Activated naive CD4-positive, alpha-beta T cell treated with anti-CD3 and anti-CD28 coated beads, Interleukin-2, amount 50 U/mL, for 72 hours (primary cell): ENCODE measurements at places on chromosomes 2 and 18.

DNA sequence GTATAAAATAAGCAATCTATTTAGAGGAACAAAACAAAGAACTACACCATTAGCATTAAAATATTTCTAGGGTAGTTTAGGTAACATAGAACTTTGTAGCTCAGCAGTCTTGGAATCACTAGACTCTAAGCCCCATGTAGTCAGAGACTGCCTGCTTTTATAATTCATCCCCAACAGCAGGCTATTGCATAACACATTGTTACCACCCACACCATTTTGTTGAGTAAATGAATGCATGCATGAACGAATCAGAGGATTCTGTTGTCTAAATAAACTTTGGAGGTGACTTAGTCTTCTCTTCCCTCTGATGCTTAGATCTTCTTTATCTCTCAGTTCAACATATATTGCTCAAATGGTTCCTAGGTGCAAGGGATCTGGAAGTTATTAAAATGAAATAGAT lies 167.6 kb upstream of the TNP1 start:
- DNase-seq = no peak

GRCh38 chr2:179645047-179645446 lies 216.4 kb downstream of the ZNF385B start:
- no peak for DNase-seq

DNA sequence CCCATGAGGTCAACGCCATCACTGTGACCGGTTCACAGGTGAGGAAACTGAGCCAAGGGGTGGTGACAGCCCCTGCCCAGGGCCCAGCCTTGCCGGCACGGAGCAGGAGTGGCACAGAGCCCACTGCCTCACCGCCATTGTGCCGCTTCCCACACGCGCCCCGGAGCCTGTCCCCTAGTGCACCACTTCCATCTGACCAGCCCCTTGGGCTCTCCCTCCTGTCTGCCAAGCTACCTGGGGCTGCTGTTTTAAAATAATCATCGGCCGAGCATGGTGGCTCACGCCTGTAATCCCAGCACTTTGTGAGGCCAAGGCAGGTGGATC lies 49.7 kb upstream of the GLI2 start:
- no peak for DNase-seq

DNA sequence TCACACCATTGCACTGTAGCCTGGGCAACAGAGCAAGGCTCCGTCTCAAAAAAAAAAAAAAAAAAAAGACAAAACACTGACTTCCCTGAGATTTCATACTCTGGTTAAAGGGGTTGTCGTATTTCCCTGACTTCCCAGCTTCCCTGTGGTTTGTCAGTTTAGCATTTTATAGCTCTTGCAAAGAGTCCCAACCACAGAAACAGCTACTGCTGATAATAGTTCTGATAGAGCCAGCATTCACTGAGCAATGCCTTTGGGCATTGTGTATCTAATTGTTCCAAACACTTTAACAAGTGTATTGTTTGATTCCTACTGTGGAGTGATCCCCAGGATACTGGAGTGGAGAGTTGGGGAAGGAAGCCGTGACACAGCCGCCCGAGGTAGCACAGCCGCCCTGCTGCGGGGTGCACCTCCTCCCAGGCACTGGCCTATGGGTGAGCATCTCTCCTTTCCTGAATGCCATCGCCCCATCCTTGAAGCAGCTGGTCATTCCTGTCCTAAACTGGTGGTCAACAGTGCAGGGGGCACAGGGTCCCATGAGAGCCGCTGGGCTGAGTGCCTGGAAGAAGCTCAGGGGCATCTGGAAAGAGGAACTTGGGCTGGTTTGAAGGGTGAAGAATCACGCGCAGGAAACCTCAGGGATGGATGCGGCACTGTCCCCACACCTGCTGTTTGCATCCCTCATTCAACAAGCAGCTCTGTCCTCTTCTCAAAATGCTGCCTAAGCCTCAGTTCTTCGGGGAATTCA lies 81.0 kb upstream of the TMEM18 start:
- DNase-seq = no peak

DNA sequence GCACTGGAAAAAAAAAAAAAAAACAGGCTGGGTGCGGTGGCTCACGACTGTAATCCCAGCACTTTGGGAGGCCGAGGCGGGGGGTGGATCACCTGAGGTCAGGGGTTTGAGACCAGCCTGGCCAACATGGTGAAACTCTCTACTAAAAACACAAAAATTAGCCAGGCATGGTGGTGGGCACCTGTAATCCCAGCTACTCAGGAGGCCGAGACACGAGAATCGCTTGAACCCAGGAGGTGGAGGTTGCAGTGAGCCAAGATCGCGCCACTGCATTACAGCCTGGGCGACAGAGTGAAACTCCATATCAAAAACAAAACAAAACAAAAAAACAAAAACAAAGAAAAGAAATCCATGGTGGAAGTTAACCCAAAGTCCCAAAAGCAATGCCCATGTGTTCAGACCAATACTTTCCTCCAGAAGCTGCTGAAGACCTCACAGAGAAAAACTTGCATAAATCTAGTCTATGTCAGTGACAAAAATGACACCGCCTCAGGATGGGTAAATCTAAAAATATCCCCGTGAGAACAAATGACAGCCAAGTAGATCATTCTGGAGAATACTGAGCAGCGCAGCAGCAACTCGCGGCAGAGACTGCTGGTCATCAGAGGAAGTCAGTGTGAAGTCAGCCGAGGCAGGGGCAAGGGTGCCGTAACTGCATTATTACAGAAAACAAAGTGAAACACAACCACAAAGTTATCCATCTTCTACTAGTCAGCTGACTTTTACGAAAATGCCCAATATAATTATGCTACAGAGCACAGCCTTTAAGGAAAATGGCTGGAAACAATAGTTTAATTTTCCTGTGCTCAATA lies 41.0 kb downstream of the LPIN2 start:
- DNase-seq = no peak

DNA sequence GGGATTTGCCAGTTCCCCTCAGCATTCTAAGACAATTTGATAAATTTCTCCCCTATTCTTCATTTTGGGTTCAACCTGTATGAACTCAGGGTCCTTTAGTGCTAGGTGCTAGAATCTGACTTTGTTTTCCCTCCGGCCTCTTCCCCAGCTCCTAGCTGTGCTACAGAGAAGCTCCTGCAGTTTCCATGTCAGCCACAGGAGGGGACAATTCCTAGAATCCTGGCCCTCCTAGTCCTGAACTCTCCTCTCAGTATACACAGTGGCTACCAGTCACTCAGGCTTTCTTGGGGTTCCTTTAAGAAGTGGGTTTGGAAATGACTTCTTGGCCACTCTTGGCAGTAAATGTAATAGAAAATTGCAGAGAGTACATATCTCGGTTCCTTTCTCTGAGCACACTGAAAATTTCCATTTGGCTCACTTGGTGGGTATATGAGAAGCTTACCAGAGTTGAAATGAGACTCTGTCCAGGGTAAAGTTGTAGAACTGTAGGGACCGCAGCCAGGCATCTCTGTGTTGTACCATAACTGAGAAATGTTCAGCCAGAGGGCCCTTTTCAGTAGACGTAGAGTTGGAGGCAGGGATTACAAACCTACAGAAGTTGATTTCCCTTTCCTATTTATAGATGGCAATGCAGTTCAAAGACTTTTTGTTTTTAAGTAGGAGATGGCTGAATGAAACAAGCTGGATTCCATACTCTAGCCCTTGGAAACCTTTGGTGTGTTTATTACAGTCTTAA lies 5.0 kb upstream of the CHST10 start:
- DNase-seq = no peak

DNA sequence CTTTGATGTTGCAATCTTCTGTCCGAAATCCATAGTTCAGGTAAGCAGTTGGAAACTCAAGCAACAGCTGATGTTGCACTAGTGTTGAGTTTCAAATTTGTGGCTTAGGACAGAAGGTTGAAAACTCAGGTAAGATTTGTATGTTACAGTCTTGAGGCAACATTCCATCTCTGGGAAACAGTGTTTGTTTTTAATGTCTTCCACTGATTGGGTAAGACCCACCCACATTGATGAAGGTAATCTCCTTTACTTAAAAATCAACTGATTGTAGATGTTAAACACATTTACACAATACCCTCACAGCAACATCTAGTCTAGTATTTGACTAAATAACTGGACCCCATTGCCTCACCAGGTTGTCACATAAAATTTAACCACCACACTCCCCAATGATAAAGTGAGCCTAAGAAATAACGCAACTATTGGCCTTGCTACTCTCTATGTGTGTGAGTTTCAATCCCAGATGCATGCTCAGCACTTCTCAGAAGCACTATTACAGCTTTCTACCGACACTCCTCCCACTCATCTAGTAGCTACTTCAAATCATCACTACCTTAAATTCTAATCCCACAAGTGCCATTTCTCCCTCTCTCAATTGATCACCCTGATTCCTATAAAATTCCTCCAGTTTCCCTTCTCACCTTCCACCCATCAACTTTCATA lies 164.0 kb downstream of the MBD2 start:
- DNase-seq = no peak

- DNase-seq = no peak
These were observed 12.1 kb downstream of the TTL start for GRCh38 chr2:112493858-112494648.

- DNase-seq = no peak
These were observed 93.8 kb downstream of the LYPD6B start for GRCh38 chr2:149132339-149132738.

DNA sequence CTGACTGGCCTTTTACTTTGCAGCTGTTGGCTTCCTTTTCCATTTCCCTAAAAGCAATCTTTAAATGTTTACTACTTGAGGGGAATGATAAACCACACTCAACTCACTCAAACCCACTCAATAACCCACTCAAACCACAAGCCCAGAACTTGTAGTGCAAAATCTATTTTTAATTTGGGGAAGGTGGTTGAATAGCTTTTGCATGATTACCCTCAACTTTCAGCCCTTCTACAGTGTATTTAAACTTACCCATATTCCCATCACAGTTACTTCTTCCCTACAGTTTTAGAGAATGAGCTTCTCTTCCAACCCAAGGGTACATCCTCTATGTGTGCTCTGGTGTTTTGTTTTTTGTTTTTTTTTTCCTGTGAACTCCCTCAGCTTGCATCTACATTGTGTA lies 636.1 kb downstream of the TDRD15 start:
- no peak for DNase-seq

DNA sequence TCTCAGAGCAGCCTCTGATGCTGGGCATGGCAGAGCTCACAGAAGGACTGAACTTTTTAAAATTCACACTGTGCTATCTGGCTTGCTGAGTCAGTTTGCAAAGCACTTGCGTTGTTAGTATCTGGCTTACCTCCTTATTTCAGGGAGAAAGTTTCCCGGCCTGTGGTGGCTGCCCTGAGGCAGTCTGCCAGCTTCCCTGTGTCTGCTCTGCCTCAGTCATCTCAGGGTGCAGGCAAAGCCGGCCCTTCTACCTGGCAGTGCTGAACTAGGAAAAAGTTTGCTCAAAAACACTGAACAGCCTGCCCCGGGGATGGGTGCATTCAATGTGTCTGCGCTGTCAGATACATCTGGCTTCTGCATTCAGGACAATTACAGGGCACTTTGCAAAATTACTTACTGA lies 90.2 kb upstream of the UXS1 start:
- no peak for DNase-seq

DNA sequence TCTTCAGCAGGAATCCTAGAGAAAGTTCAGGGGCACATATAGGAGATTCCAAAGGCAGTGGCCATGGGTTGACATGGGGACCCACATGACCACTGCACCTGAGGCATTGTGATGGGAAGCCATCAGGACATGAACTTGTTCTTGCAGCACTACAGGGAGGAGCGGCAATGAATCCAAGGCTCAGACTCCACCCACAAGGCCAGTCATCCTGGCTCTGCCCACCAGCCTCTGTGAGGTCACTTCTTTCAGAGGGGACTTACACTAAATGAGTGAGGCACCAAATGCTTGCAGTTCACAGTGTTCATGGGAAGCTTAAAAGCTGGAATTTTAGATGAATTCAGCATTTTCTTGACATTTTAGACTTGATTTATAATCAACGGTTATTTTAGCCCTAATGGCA lies 254.2 kb downstream of the SETBP1 start:
- no peak for DNase-seq

DNA sequence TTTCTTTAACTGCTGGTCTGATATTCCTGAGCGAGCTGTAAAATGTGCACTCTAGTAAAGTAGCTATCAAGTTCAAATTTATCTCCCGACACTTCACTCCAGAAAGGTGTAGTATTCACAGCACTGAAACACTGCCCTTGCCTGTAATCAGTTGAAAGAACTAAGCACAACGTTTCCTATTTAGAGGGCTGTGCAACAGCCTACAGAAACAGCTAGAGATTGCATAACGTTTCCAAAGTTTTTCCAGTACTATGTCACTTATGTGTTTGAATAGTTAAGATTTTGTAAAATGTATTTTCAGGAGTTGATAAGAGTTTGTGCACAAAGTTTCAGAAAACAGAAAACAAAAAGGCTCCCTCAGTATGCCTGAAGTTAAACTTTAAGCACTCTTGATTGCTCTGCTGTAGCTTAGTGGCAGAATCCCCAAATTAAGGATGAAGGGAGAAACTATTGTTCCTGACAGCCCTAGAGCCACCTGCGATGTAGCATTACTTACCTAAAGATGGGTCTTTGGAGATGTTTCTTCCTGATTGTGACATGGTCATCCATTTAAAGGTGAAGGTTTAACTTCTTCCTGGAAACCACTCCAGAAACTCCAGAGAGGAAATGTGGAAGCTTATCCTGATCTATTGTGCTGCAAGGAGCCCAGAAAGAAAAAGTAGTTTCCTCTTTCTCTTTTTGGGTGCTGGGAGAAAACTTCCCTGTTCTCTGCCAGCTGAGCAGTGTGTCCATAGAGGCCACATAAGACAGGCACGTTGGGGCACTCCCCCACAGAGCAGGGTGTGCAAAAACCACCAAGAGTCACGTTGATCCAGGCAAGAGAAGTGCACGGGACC lies 536 bp downstream of the PDE1A start:
- no peak for DNase-seq

- no peak for DNase-seq
These were observed 648.5 kb downstream of the IRS1 start for GRCh38 chr2:226151157-226151556.

DNA sequence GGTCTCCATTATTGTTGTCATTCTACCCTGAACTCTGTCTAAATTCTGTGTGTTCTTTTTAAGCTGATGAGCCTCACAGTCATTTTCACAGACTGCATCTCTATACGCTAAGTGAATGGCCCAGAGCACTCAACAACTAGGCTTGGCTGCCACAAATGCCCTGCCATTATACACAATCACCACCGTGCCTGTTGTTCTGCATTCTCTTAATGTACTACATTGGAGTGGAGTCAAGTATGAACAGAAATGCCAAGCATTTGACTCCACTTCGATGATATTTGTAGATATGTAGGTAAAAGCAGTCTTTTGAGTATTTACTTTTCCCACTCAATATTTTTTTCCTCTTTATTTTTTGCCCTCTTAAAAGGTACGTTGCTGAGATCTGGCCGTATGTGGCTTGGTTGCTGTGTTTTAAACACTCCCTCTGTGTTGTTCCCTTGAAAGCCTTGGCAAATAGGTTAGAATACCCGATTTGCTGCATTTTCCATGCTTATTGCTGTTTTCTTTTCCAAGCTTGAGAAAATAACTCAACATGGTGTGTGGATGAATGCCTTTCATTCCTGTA lies 36.2 kb upstream of the TMEFF2 start:
- DNase-seq = no peak

DNA sequence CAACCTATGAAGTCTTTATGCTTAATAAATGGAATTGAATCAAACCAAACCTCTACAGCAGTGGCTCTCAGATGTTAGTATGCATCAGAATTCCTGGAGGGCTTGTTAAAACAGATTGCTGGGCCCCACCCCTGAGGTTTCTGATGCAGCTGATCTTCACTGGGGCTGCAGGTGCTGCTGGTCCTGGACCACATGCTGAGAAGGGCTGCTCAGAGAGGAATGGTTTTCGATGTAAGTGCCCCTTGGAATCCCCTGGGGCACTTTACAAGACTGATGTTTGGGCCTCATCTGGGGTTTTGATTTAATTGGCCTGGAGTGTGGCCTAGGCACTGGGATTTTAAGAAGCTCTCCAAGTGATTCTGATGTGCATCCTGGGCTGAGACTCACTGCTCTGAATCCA lies 403.8 kb upstream of the HS6ST1 start:
- DNase-seq = no peak
